T-helper 2 cell treated with Interferon-gamma antibody and Interleukin-4, amounts not matched to agents 5 μg/mL and 100 μg/mL, for 36 hours (primary cell): ENCODE measurements at places on chromosomes 3 and 15.

- no peak for DNase-seq
Measured at GRCh38 chr3:150074277-150074676, 103.6 kb upstream of the PFN2 start.

DNA sequence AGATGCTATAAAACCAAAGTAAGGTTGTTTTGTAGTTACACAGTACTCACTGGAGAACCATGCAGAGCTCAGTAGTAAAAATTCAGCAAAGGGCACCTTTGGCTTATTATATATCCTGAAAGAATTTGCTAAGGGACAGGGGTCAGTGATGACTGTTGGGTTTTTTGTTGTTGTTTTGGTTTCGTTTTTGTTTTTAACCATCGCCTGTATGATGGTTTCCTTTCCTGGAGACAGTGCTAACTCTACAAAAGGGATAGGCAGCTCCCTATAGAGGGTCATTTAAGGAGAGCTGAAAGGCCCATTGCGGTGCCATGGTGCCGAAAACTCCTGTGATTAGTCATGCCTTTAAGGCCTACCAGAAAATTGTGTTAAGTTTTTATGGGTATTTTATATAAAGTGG, 118.2 kb upstream of the GOLIM4 start:
- no peak for DNase-seq

- no peak for DNase-seq
Measured at GRCh38 chr15:56390739-56391267, 25.6 kb downstream of the TEX9 start.

DNA sequence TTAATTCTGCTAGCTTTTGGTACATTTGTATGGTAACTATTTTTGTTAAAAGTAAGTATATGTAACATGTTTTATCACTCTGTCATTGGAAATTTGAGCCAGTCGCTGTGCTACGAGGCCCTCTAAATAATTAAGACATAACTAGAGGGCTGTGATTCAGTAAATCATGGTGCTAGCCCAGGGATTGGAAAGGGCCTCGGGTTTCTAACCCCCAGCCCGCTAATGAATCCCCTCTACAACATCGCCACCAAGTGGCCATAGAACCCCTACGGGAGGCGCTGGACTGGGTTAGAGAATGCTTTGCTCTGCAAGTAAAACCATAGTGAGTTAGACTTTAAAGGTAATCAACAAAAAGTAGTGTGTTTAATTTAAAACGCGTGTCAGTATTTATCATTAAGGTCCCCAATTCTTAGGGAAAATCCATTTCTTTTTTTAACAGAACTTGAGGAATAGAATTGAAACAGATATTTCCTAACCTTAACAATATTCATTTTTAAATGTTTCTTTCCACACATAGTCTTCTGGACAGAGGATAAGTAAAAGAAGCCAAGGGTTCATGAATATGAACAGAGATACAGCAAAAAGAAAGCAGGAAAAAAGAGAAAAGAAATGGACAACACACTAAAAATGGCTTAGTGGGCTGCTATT, 744.7 kb downstream of the EPHA3 start:
- DNase-seq = no peak

DNA sequence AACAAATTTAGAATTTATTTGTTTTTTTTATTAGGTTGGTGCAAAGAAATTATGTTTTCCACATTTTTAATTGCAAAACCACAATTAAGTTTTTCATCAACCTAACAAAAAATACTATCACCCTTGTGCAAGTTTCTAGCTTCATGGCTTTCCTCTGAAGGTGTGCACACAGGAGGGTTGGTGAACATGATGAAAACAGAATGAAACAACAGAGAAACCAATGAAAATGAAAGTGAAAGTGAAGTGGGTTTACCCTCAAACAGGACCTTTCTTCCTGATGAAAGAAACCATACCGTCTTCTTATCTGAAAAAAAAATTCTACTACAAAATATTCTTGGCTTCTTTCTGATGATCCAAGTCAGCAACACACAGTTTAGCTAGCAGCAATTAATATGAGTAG, 71.9 kb upstream of the FEZF2 start:
- no peak for DNase-seq

DNA sequence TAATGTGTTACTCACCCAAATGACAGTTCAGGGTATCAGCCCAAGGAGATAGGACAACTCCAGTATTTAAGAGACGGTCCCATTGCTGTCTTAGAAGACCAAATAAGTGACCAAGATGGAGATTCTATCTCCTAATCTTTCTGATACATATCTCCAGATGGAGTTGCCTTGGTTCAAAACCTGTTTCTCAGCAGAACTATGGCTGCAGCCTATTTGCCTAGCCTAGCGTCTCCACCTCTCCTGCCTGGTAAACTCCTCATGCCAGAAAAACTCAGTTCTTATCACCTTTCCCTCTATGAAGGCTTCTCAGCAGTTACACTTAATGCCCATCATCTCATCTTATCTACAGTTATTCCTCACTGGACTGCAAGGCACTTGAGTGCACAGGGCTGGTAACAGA, 1.2 kb upstream of the CSPG5 start:
- DNase-seq = no peak

- no peak for DNase-seq
Measured at GRCh38 chr15:72873379-72874233, 90.0 kb upstream of the ADPGK start.

- DNase-seq = peak; percentile 45
Measured at GRCh38 chr3:141255846-141256261, 24.2 kb downstream of the PXYLP1 start.

GRCh38 chr3:167936019-167936418, 159.7 kb downstream of the GOLIM4 start:
- no peak for DNase-seq

GRCh38 chr3:73225146-73225855, 163.8 kb downstream of the EBLN2 start:
- DNase-seq = no peak

GRCh38 chr15:33074212-33074611, 120.3 kb downstream of the FMN1 start:
- no peak for DNase-seq

DNA sequence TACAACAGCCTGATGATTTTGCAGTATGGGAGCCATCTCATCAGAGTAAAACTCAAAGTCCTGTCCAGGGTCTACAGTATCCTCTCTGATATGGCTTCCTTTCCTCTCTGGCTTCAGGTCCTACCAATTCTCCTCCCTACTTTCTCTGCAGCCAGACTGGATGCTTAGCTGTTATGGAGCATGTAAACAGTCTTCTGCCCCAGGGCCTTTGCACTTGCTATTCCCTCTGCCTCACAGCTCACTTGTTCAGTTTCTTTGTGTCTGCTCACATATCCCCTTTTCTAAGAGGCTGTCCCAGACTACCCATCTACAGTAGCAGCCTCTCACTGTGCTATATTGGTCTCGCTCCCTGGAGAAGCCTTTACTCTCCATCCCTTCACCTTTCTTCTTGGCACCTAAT, 62.2 kb downstream of the TLNRD1 start:
- DNase-seq = no peak

DNA sequence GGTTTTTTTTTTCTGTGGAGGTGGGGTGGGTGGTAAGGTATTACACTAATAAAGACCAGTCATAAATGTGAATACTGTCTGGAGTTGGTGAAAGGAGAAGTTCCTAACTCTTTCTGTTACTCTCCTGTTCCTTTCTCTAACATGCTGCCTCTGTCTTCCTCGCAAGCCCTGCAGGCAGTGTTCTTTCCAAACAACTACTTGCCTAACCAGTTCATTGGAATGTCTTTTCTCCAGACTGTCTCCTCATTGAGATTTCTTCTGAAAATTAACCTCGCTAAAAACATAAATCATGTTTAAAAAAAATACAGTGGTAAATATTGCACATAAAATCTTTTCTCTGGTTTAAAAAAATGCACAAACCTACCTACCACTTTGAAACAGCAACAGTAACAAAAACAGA, 135.2 kb downstream of the TP63 start:
- DNase-seq = no peak

- no peak for DNase-seq
Measured at GRCh38 chr3:64016941-64017620, 6.2 kb downstream of the PSMD6 start.

DNA sequence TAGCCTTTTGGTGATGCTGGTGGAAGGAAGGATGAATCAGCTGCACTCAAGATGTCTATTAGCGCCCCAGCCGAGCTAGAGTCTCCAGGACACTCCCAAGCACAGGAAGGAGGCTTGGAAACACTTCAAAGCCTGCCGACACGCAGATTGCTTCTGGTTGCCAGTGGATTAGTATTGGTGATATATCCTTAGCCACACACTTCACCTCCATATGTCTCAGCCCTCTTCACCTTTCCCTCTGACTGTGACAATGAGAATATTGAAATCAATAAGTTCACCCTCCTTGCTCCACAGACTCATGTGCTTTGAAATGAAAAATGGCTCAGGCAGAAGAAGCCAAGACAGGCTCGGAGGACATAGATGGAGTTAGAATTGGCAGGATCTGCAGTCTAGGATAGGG, 102.9 kb upstream of the LRRN1 start:
- no peak for DNase-seq

DNA sequence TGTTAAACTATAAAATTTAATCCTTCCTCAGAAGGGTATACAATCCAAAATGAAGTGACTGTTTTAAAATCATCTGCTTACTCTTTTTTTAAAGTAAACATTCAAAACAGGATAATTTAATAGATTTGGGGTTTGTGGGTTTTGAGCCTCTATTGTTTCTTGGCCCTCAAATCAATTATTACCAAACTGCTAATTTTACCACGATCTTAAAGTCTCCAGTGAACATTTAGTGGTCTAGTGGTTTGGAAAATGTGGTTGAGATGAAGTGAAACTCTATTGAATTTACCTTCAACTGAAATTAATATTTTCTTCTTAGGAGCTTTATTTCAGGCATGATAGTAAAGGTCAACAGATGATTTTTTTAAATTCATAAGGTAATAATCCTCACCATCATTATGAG, 11.2 kb upstream of the ATP11B start:
- no peak for DNase-seq

GRCh38 chr3:157103280-157103679, 56.7 kb downstream of the CCNL1 start:
- no peak for DNase-seq

DNA sequence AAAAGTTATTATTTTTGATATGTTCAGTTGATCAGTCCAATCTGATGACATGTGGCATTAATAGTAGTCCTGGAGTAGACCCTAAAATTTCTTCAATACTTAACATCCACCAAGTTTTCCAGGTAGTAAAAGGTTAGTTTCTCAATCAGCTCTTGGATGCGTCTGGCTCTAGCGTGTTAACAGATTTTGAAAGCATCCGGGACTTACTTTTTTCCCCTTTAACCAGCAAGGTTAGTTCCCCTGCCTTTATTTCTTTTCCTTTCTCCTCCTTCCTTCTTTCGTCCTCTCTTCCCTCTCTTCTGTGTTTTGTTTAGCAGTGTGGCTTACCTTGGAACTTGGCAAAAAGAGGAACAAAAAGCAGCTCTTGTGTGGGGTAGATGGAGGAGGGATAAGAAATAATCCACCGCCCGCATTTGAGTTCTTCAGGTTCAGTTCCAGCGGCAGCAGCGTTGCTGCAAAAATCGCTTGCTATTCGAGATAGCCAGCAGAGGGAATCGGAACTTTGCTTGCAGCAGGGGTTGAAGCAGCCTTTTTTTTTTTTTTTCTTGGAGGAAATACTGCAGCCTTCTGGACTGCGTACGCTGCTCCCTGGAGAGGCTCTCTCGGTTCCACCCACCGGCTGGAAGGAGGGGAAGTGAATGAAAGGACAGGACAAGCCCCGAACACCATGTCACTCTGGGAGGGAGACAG, at the start of gene RBMS3:
RBMS3 (plus strand) TSS at position 668 of the 690 bp plus-strand sequence.
- no peak for DNase-seq

GRCh38 chr15:95017666-95018328, 786.4 kb downstream of the MCTP2 start:
- DNase-seq = no peak

- no peak for DNase-seq
Measured at GRCh38 chr3:17238023-17238422, 353.3 kb downstream of the PLCL2 start.

- DNase-seq = no peak
Measured at GRCh38 chr15:99472416-99473145, 93.2 kb upstream of the MEF2A start.

- no peak for DNase-seq
Measured at GRCh38 chr15:27486683-27487647, 516.0 kb downstream of the GABRG3 start.

DNA sequence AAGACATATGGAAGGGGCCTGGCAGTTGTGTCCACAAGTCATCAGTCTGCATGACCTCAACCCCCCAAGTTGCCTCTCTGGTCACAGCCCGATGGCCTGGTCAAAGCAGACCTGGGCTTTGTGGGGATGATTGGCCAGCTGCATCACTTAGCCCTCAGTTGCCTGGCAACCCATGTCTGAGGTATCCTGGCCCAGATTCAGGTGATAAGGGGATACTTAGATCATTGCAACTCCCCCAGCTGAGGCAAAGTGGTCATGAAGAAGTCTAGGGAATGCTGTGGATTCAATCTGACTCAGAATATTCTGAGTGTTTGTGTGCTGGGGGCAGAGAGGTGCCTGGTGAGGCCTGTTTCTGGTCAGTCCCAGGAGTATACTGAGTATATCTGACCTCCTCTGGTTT, 5.0 kb downstream of the GPR156 start:
- no peak for DNase-seq

DNA sequence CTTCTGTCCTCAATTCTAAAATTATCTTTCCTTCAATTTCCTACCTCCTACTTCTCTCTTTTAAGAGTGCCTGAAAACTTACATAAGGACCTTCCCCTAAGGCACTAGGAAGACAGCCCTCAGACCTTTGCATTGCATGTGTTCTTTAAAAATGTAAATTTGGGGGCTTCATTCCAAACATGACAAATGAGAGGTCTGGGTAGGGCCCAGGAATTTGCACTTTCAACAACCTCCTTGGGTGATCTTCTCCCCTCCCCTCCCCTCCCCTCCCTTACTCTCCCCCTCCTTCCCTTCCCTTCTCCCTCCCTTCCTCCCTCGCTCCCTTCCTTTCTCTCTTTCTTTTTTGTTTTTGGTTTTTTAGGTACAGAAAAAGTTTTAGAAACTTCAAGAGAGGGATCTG, 18.7 kb downstream of the USF3 start:
- DNase-seq = no peak

DNA sequence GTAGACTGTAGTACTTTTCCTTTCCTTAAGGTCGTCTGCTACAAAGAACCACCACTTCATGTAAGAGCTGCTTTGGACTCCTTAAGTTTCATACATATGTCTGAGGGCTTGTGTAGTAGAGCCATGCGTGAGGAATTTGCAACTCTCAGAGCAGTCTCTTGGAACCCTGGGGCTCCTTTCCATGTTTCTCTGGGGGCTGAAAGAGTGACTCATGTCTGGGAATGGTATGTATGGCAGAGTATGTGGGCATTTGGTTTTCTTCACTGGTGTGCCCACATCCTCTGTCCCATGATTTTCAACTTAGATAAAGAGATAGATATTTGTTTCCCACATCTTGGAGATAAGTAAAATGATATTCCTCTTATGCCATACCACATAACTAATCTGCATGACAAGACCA, 20.6 kb upstream of the RBM5 start:
- no peak for DNase-seq

DNA sequence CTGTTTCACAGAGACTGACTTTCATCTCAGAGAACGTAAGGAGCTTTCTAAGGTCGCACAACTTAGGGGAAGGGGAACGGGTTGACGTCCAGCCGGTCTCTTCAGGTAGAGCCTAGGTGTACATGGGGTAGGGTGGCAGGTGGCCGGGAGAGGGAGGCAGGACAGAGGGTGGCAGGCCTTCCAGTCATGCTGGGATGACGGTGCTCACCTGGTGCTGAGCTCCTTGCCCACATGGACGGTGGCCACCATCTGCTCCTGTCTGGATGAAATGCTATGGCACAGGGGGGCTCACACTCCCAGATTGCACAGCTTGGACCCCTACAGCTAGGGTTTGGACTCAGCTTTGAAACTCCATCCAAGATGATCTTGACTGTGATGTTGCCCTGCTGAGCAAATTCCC, 144.5 kb downstream of the ATP10A start:
- DNase-seq = no peak

- DNase-seq = no peak
Measured at GRCh38 chr15:33971811-33972210, 3.5 kb downstream of the CHRM5 start.
